ENCODE measurements at places on chromosomes 3 and 15. TPM values are rescaled to one million over a fixed set of nuclear protein-coding genes. Genes with fewer than 3 reads are reported as not detected.
A peak's percentile ranks its signal among the peaks of the same experiment; 100 is the strongest.

The PHLDB2 gene
- 127 TPM for total RNA-seq

The MESP2 gene
- total RNA-seq, result 0.51 TPM

The ANKRD34C gene
- total RNA-seq, result 0.11 TPM

The CHL1 gene
- 24.8 TPM for total RNA-seq

The TEX264 gene
- total RNA-seq, result 37.1 TPM

The KLHL40 gene
- total RNA-seq, result not detected

The LRRIQ4 gene
- not detected for total RNA-seq

The CAMK1 gene
- total RNA-seq, result 18.4 TPM

The NUP210 gene
- 3.5 TPM for total RNA-seq

The CELF6 gene
- total RNA-seq, result 1.6 TPM

The COL6A5 gene
- not detected for total RNA-seq

The SEMA3G gene
- 12.3 TPM for total RNA-seq

The DCP1A gene
- 17.7 TPM for total RNA-seq

The GOLGA6B gene
- not detected for total RNA-seq

The ZIC4 gene
- not detected for total RNA-seq

GRCh38 chr3:178459038-178459410 is 77.2 kb upstream of the KCNMB2 start:
- DNase-seq, result no peak

DNA sequence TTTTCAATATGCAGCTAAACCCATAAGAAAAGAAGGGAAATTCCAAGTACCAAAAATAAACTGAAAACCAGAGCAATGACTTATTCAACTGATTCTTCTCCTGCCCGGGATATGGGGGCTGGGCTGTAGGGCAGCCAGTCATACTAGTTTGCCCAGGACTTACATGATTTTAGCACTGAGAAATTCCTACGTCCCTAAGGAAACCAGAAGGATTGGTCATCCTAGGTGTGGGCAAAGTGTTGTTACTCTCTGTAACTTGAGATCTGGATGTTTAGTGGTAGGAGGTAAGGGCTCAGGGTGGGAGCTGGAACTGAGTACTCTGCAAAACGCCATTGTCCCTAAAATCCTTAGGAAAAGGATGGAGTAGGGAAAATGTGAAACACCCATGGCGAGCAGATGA is 1.2 kb upstream of the DAZL start:
- DNase-seq, result no peak

DNA sequence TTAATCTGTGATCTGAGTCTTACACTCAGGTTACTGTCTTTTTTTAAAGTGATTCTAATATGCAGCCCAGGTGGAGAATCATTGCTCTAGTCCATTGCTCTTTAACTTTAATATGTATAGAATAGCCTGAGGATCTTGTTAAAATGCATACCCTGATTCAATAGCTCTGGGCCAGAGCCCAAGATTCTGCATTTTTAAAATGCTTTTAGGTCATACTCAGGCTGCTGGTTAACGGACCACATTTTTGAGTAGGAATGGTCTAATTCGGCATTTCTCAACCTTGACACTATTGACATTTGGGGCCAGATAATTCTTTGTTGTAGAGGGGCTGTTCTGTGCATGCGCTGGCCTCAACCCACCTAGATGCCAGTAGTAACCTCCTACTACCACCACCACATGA is 20.9 kb upstream of the FSTL1 start:
- no peak for DNase-seq

GRCh38 chr3:52742418-52743041 is 28.2 kb downstream of the NEK4 start:
- no peak for DNase-seq

DNA sequence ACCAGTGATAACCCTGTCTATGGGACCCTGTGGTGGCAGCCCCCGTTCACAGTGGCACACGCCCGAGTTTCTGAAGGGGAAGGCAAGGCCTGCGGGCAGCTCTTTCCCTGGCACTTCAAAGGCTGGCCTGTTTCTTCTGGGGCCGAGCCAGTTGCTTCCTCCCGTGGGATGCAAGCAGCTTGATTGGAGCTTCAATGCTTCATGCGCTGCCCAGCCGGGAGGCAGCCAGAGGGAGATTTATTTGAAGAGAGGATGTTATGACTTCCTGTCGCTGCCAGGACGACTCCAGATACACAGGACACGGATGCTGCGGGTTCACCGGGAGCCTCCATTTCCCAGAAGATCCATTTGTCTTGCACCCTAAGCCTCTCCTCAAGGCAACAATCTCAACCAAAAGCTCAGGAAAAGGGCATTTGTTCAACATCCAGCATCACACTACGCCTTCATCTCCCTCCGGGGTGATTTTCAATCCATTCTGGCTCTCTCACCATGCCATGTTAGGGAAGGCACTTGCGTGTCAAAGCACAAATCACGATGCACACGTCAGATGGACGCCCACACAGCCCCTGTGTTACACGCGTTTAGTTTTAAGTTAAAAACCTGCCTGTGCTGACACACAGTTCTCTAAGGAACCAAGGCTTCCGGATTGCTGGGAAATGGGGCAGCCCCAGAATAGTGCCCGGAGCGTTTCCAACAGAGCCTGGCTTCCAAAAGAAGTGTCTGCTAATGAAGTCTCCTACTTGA is 330.2 kb downstream of the OCA2 start:
- DNase-seq, result no peak

DNA sequence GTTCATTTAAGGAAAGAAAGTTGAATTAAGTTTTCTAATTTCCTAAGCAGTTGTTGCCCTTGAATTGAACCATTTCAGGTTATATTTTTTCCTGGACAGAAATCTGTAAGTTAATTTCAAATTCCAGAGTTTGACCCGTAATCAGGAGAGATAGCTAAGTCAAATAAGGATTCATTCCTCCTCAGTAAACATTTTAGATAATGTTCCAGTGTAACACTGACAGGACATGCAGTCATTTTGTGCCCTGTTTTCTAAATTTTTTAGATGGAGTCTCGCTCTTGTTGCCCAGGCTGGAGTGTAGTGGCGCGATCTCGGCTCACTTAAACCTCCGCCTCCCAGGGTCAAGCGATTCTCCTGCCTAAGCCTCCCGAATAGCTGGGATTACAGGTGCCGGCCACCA is 371.7 kb downstream of the DIPK2A start:
- no peak for DNase-seq

DNA sequence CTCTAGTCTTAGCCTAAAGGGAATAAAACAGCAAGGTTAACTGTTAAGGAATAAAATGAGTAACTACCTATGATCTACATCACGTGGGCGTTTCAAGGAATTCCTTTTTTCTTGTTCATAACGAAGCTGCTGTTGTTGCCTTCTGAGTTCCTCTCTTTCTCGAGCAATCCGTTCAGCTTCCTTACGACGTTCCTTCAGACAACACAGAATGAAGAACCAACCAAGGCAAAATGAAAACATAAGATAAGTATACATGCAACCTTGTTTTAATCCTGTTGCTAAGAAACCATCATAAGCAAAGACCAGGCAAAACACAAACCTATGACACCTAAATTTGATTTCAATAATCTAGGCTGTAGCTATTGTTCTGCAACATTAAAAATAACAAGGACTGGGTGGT is 44.1 kb downstream of the SLTM start:
- DNase-seq, result no peak

- DNase-seq, result no peak
These were observed 161.6 kb downstream of the SQOR start for GRCh38 chr15:45796433-45796832.

GRCh38 chr3:184795522-184796190 is 16.3 kb upstream of the VPS8 start:
- no peak for DNase-seq

DNA sequence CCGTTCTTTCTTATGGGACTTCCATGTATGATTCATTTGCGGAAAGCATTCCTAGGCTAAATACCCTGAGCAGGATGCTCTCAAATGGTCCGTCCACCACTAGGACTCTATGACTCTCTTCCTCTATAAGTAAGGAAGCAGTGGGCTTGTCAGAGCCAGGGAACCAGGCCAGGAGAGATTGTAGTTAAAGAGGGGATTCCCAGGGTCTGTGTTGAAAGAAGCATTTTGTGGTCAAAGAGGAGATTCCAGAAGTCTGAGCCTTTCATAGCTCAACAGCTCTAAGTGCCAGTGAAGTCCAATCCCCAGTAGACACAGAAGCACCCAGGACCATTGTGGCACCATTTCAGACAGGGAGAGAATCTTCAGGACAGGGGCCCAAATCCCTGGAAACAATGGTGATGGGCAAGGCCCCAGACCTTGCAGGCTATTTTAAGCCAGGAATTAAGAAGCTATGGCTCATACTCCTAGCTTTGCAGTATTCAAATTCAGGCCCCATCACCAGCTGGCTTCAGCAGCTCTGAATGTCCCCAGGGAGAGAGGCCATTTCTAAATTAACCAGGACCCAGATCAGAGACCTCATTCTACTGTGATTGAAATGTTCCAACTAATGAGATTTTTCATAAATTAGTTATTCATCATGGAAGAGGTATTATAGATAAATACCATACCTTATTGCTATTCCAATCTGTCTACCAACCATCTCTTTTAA is 81.7 kb downstream of the CD47 start:
- no peak for DNase-seq

DNA sequence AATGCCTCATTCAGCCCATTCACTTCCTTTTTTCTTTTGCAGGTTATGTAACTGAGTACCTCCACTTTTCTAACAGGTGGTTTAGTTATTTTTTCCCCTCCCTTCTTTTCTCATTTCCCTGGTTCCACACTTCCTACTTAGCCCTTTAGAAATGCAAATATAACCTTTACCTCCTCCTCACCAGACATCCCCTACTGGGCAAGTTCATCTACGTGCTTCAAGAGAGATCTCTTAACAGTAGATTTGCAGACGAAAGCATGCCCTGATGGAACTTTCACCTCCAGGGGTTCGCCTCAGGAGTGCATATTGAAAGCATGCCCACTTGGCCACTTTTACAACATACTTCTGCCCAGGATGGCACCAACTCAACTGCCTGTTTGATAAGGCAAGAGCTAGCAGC is 314.1 kb upstream of the LRRC3B start:
- no peak for DNase-seq

GRCh38 chr3:169769287-169770181 is at the start of gene ACTRT3:
Gene ACTRT3, minus strand, starts transcription at chr3:169769561. Its CDS starts 41 bp downstream, at chr3:169769520.
- DNase-seq, result peak; percentile 89

DNA sequence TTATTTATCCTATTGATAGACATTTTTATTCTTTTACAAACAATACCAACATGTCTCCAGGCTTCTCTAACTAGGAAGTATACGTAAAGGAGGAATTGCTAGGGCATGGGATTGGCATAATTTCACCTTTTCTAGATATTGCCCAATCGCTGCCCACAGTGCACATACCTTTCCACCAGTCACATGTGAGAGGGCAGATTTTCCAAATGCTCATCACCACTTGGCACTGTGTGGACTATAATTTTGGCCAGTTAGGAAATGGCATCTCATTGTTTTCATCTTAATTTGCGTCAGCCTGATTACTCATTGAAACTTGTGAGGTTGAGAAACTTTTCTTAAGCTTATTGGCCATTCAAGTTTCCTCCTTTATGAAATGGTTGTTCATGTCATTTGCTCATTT is 57.4 kb upstream of the POLR2M start:
- DNase-seq, result no peak

- no peak for DNase-seq
These were observed 11.4 kb upstream of the OCA2 start for GRCh38 chr15:28110481-28110881.

- peak; percentile 35 for DNase-seq
These were observed 292.5 kb downstream of the MCTP2 start for GRCh38 chr15:94523873-94524272.

- DNase-seq, result no peak
These were observed 13.1 kb downstream of the BMF start for GRCh38 chr15:40095371-40096093.

DNA sequence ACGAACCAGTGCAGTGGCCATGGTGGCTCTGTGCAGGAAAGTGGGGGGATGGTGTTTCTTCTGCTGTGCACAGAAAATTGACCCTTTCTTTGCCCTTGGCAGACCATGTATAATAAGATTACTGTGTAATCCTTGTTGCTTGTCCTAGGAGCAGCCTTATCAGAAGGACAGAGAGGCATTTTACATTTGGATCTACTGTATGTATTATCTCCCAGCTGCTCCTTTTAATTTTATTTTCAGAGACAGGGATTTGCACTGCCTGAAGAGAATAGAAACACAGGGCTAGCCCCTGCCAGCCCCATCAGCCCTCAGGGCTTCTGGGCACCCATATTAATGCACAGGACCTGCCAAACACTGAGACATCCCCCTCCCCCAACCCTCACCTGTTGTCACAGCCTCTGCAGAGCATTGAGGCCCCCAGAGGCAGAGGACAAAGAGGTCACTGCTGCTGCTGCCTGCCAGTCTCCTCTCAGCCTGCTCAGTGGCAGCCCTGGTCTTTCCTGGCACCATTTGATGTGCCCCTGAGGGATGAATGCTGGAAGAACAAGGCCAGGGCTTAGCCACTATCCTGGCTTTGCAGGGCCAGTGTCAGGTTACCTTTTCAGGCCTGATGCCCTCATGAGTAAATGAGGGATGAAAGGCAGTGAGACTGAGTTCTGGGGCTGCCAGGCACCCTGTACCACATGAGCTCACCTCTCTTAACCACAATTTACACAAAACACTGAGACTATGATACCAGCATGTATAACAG is 533.4 kb downstream of the NTRK3 start:
- no peak for DNase-seq

- DNase-seq, result no peak
These were observed 26.8 kb downstream of the KLHDC8B start for GRCh38 chr3:49198161-49198560.

DNA sequence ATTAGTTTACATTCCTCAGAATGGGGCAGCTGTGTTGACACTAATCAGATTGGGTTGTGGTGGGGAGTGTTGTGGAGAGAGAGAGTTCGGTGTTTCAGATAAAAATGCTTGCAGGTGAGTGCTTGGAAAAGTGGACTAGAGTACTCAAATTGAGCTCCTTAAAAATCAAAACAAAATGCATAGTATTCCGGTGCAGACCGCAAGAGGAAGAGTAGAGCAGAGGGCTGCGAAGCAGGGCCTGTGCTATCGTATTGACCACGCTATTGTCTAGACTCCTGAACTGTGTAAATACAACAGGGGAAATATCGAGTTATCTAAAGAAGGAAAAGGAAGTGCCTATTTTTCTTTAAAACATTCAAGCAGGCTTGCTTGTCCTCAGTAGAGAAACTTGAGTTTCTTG is 159.5 kb downstream of the TP63 start:
- DNase-seq, result no peak

- no peak for DNase-seq
These were observed 226.5 kb upstream of the GAP43 start for GRCh38 chr3:115396801-115397200.

- no peak for DNase-seq
These were observed 120.8 kb downstream of the STAG1 start for GRCh38 chr3:136631424-136631823.

- DNase-seq, result no peak
These were observed 12.8 kb downstream of the RTP1 start for GRCh38 chr3:187210091-187210490.

GRCh38 chr3:30964612-30965011 is 70.2 kb upstream of the GADL1 start:
- DNase-seq, result no peak

GRCh38 chr3:189626286-189626685 is 4.9 kb upstream of the TP63 start:
- no peak for DNase-seq

DNA sequence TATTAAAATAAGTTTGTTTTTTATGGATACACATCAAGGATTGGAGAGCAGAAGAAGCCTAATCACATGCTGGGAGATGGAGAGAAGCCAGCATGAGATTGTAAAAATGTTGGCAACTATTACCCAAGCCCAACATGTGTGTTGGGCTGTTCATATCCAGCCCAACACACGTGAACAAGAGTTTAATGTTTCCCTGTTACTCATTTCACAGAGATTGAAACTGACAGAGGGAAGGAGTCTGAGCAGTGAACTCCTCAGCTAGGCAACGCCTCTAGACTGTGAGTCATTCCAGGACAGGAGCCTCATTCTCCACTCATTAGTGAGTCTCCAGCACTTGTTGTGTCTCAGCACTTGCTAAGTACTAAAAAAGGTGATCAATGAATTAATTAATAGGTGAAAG is 43.2 kb upstream of the CMSS1 start:
- no peak for DNase-seq
